Stimulated activated naive CD8-positive, alpha-beta T cell treated with anti-CD3 and anti-CD28 coated beads, Interleukin-15, Interleukin-2, amounts not matched to agents 100 U/mL and 50 U/mL, for 24 hours (primary cell): ENCODE measurements at places on chromosomes 13 and 19.

DNA sequence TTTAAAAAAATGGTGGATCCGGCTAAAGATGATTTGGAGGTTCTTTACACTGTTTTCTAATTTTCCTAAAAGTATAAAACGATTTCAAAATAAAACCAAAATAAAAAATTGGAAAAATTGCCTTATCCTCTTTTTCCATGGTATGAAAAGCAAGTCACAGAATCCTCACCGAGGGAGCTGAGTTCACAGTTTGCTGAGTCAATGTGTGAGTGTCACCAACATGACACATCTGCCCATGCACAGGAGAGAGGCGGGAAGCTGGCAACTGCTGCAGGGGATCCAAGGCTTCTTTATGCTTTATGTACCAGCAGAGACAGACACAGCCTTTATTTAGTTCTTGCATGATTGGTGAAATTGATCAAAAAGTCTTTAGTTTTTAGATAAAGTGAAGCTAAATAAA, 157.8 kb downstream of the TNFSF13B start:
- no peak for DNase-seq

- DNase-seq: no peak
Observed at GRCh38 chr13:113225515-113225914, 16.1 kb downstream of the CUL4A start.

- DNase-seq: no peak
Observed at GRCh38 chr13:67023130-67023876, 206.8 kb downstream of the PCDH9 start.

DNA sequence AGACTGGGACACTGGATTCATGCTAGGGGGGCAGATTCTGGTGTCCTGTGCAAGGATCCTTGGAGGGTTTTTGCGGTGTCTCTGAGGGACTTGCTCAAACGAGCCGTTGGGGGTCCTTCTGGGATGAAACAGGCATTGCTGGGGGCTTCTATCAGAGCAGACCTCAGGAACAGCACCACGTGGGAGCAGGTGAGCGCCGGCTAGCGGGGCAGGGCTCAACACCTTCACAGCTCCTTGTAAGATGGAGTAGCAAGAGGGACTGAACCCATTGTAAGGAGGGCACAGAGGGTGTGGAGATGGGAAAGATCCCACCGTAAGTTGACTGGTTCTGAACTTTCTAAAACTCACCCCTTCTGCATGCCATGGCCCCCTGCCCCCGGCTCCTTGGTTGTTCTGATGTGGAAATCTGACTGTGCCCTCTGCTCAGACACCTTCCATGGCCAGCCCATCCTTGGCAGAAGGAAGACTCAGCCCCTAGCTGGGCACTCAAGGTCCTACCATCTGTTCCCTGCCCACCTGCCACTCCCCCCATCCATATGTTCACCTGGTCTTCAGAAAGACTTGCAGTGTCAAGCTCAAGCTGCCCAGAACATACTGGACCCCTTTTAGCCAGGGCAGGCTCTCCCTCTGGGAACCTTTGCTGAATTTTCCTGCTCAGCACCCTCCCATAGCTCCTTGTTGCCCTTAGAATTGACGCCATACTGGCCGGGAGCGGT, 1.2 kb downstream of the SLC27A1 start:
- no peak for DNase-seq

- DNase-seq: no peak
Observed at GRCh38 chr19:32181216-32181920, 164.0 kb upstream of the ZNF507 start.

GRCh38 chr13:51683597-51683996, 99.3 kb downstream of the WDFY2 start:
- no peak for DNase-seq

- DNase-seq: no peak
Observed at GRCh38 chr13:111846391-111847159, 220.4 kb upstream of the SOX1 start.

- no peak for DNase-seq
Observed at GRCh38 chr13:33727297-33728083, 90.5 kb upstream of the RFC3 start.

GRCh38 chr19:47228937-47229675, 1.9 kb downstream of the BBC3 start:
- no peak for DNase-seq

DNA sequence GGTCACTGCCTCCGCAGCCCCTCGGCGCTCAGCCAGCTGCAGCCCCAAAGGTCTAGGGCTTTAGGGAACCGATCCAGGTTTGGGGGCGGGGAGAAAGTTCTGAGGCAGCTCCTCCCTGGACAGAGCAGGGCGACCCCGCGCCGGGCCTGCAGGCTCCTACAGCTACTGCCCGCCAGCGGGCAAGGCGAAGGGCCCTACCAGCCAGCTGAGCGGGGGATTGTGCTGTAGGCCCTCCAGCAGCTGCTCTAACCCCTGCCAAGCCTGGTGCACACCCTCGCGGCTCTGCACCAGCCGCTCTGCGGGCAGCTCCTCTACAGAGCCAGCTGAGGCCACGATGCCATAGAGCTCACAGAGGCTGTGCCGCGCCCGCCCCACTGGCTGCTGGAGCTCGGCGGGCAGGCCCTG, 14.0 kb downstream of the PLIN4 start:
- no peak for DNase-seq

- DNase-seq: no peak
Observed at GRCh38 chr13:90400372-90400771, 947.1 kb upstream of the MIR17HG start.

- DNase-seq: peak; percentile 63
Observed at GRCh38 chr19:44951179-44952159, 3.7 kb upstream of the CLPTM1 start.

- DNase-seq: no peak
Observed at GRCh38 chr19:22914646-22915045, 82.6 kb downstream of the ZNF723 start.

DNA sequence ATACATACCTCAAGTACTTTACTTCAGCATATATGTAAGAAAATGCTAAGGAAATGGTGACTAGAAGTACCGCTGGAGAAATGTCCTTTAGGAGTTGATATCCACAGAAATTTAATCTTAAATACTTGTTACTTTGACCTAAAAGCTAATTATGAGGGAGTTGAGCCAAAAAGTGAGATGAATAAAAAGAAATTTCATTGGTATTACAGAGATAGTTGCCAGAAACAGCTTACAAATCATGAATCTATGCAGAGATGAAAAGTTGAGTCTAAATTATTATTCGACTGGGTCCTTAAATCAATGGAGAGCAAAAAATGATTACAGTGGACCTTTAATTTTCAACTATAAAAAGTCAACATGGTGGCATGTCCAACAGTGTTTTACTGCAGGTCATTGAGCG, 160.9 kb downstream of the MZT1 start:
- no peak for DNase-seq

GRCh38 chr19:1773184-1773583, 19.9 kb downstream of the ONECUT3 start:
- no peak for DNase-seq

DNA sequence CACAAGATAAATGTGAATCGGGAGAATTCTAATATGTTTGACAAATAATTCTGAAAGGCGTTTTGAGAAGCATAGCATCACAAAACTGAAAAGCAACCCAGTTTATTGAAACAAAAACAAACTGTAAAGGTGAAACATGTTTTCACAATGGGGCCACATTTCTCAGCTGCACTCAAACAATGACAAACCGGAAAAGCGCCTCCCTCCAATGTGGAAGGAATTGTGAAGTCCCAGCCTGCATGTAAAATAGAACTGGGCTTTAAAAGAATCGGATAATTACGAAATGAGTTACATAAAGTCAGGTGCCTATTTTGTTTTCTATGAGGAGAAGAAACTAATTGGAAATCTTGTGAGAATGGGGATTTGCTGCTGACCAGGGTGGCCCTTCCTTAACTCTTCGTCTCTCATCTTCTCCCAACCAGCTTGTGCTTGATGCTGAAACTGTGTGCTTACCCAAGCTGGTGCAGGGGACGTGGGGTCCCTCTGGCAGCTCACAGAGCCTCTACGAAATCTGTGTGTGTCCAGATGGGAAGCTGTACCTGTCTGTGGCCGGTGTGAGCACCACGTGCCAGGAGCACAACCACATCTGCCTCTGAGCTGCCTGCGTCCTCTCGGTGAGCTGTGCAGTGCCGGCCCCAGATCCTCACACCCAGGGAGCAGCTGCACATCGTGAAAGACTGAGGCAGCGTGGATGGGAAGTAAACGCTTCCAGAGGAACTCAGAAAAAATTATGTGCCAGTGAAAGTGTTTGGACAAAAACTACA, 109.4 kb downstream of the SACS start:
- DNase-seq: no peak

GRCh38 chr13:40074338-40074737, 418.9 kb downstream of the COG6 start:
- no peak for DNase-seq

- no peak for DNase-seq
Observed at GRCh38 chr13:99389520-99390304, 82.5 kb upstream of the GPR183 start.

DNA sequence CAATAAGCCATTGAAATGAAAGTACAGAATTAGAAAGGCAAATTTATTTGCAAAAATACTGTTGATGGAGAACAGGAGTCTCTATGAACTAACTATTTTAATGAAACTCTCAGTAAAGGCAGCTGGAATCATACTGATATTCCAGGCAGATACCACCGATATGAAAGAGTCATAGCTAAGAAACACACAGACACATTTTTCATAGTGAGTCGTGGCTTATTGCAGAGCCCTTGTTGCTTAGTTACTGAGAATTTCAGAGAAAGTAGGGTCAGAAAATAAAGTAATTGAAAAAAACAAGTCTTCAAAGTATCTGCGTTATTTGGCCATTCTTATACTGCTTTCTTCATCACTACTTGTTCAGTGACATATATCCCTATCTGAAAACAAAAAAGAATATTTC, 1890.9 kb downstream of the PCDH9 start:
- no peak for DNase-seq

GRCh38 chr13:30857636-30858035, 48.4 kb upstream of the MEDAG start:
- DNase-seq: no peak

DNA sequence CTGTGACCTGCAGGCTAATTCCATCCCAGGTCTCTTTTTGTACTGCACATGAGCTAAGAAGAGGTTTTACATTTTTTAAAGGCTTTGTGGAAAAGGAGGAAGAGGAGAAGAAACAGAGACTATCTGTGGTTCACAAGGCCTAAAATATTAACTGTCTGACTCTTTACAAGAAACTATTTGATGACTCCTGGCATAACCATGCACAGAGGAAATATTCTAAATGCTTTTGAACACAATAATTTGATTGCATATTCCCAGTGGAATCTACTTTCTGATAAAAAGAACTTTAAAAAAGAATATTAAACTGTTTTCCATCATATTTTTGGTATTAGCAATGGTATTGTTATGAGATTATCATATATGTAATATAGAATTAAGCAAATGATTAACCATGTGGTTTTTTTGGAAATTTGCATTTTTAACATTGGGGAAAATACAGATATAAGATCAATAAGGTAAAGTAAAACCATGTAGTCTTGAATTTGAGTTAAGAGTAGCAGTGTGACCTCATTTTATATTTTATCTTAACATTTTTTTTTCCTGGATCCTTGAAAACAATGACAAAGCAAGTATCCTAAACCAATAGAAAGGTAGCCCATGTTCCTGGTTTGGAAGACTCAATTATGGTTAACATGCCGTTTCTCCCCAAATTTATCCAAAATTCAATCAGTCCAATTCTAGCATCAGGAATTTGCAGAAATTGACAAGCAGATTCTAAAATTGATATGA, 251.0 kb downstream of the UQCRFS1 start:
- DNase-seq: no peak

DNA sequence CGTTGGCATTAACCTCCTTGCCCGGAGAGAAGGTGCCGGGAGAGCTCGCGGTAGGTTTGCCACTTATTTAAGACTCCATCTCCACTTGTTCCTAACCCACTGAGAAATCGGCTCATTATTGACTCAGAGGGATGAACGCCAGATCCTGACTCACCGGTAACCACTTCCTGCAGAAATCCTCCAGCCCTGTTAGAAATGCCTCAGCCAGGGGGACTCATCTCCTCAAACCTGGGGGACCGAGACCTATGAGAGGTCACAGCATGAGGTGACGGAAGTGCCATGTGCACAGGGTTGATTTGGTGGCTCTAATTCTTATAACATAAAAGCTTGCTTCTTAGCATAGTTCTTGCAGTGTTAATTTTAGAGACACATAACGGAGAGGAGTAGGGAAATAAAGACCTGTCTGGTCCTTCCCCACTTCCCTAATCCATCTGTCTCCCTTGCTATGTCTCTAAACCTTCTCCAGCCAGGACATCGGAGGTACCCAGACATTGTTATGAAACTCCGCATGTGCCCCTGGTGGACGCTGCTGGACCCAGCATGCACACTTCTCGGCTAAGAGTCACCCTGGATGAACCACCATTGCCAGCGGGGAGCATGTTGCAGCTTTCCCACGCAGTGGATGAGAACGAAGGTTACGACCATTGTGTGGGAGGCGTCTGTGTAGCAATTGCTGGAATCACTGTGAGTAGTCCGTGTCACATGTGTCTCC, 158.9 kb downstream of the EFNB2 start:
- peak; percentile 5 for DNase-seq

DNA sequence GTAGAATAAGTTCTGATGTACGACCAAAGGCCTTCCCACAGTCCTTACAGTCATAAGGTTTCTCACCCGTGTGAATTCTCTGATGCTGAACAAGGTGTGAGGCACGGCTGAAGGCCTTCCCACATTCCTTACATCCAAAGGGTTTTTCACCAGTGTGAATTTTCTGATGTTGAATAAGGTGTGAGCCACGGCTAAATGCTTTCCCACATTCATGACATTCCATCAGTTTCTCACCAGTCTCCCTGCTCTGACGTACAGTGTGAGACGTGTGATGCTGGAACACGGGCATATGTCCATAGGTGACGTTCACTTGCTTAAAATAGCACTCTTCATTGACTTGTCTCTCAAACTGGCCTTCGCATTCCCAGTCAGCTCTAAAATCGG, 31.0 kb upstream of the COX7A1 start:
- DNase-seq: no peak

DNA sequence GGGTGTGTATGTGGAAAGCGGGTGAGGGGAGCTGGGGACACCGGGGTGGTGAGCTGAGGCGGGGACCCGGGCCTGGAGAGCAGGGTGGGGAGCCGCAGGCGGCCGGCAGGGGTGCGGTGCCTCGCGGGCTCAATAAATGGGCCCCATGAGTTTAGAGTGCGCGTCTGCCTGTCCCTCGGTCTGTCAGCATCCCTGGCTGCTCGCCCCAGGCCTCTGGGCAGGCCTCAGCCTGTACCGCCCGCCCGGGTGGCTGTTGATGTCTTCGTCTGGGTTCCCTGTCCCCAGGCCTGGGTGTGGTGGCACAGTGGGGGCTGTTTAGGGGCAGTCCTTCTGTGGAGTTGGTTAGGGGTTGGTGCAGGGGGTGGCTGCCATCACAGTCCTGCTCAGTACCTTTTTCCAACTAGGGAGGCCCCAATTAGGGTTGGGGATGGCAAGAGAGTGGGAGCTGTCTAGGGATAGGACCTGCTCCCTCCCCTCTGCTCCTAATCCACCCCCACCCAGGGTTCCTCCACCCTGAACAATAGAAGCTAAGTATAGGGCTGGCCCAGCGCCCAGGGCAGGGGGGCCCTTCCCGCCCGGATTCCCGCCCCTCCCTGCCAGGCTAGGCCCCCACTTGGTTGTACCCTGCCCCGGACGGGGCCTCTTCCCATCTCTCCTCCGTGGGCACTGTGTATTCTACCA, 12.2 kb downstream of the CIC start:
- peak; percentile 47 for DNase-seq

GRCh38 chr13:100182900-100183490, 94.1 kb downstream of the PCCA start:
- no peak for DNase-seq
